ENCODE measurements at places on chromosomes 16 and 17.

DNA sequence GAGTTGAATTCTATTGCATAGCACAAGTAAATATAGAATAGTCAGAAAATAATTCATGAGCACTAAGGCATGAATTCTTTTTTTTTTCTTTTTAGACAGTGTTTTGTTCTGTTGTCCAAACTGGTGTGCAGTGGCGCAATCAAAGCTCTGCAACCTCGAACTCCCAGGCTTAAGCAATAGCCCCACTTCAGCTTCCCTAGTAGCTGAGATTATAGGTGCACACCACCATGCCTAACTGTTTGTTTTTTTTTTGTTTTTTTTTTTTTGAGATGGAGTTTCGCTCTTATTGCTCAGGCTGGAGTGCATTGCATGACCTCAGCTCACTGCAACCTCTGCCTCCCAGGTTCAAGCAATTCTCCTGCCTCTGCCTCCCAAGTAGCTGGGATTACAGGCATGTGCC lies 16.6 kb downstream of the TUBD1 start:
- no peak for DNase-seq

DNA sequence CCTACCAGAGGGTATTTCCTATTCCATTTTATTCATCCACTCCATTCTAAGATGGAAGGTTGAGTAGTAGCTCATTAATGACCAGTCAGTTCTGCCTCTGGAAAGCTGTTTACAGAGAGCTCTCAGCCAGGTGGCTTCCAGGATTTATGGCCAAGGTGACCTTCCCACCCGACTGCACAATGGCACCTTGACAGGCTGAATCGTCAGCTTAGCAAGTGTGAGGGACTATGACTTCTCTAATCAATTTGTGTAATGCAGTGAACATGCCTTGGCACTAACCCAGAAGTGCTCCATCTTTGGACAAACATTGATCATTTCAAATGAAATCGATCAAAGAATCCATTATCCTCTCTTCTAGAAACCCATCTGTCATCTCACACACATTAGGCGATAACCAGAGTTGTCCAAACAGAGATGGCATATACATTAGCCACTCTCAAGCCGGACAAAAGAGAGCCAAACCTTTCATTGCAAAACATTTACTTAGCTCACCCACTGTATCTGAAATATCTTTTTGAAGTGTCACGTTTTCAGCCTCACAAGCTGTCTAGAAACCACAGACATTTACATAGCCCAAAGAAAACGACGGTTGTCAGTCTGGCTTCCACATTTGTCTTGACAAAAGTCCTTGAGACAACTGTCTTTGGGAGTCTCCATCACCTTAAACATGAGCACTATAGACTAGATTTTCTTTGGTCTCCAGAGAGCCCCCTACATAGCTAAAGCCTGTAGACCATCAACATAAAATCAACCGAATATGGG lies 35.6 kb downstream of the CLEC3A start:
- DNase-seq: no peak

GRCh38 chr16:24850289-24850938 lies 4.7 kb downstream of the SLC5A11 start:
- DNase-seq: no peak

GRCh38 chr16:59688006-59688405 lies 953.9 kb upstream of the GOT2 start:
- DNase-seq: no peak

DNA sequence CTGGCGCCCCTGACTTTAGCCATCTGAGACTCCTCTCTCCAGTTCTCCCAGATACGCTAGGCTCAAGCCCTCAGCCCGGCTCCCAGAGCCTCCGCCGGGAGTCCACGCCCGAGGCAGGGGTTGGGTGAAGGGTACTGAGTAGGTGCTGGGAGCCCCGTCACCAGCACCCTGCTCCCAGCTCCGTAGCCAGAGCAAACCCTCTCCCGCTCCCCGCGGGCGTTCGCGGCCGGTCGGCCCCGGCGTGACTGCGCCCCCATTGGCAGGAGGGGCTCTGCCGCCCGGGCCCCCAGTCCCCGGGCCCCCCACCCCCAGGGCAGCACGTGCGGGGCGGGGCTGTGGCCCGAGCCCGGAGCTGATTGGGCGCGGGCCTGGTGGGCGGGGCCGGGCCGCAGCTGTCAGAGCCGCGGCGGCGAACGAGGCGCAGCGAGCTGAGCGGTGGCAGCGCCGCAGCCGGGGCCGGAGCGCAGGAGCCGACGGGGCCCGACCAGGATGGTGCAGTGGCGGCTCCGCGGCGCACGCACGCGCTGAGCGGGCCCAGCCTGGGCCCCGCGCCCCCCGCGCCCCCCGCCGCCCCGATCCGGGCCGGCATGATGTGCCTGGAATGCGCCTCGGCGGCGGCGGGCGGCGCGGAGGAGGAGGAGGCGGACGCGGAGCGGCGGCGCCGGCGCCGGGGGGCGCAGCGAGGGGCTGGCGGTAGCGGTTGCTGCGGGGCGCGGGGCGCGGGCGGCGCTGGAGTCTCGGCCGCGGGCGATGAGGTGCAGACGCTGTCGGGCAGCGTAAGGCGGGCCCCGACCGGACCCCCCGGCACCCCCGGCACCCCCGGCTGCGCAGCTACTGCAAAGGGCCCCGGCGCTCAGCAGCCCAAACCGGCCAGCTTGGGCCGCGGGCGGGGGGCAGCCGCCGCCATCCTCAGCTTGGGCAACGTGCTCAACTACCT lies at the start of gene SPNS2:
SPNS2 (plus strand) TSS at position 421 of the 937 bp plus-strand sequence; CDS start at position 588, 167 bp downstream.
- peak; percentile 60 for DNase-seq

- no peak for DNase-seq
Measured at GRCh38 chr17:64607862-64608565, 54.1 kb downstream of the SMURF2 start.

GRCh38 chr17:11239379-11239970 lies 1.5 kb upstream of the SHISA6 start:
- DNase-seq: no peak

DNA sequence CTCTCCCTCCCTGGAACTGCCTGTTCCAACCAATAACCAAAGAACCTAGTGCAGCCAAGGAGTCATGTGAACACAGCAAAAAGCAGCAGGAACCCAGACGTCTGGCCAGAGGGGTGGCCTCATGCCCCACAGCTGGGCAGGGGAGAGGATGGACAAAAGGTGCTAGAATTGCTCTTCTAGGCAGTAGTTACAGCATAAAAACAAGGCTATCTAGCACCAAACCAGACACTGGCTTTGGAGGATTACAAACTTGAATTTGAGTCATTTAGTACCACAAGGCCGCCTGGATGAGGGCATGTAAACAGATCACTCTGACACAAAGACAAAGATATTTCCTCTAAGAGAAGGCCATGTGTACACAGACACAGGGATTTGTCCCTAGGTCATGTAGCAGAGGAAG lies 423.3 kb upstream of the MAF start:
- no peak for DNase-seq

GRCh38 chr16:15749371-15749770 lies 99.3 kb downstream of the NDE1 start:
- DNase-seq: no peak
